ENCODE measurements at places on chromosomes 2 and 18.
A peak's percentile ranks its signal among the peaks of the same experiment; 100 is the strongest.

GRCh38 chr2:238066218-238066617 is 5.4 kb downstream of the SCLY start:
- no peak for DNase-seq

DNA sequence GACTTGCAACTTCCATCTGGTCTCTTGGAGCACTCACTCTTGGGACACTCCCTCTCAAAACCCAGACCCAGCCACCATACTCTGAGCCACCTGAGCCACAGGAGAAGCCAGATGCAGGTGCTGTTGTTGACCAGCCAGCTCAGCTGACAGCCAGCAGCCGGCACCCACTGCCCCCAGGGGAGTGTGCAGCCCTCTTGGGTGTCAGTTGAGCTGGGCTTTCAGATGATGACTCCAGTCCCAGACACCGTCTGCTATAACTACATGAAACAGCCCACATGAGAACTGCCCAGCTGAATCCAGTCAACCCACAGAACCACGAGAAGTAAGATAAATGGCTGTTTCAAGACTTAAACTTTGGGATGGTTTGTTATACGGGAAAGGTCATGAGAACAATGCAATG is 10.7 kb upstream of the IGFBP2 start:
- DNase-seq, result no peak

GRCh38 chr18:58316396-58317342 is 272.6 kb downstream of the NEDD4L start:
- DNase-seq, result no peak

GRCh38 chr2:76194031-76194775 is 483.5 kb upstream of the GCFC2 start:
- DNase-seq, result no peak

DNA sequence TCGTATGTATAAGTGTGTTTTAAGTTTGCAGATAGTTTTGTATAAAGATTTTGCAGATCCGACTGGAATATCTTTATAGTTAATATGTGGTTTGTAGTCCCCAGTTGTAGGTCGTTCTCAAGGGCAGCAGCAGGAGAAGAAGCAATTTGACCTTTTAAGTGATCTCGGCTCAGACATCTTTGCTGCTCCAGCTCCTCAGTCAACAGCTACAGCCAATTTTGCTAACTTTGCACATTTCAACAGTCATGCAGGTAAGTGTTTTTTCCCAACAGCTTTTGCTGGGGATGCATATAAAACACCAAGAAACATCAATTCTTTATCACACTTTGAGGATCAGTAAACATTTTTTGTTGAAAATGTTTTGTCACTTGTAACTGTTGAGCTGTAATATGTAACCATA is 52.7 kb downstream of the AGFG1 start:
- DNase-seq, result no peak

- no peak for DNase-seq
These were observed 44.2 kb upstream of the LYPD6B start for GRCh38 chr2:148994341-148994740.

DNA sequence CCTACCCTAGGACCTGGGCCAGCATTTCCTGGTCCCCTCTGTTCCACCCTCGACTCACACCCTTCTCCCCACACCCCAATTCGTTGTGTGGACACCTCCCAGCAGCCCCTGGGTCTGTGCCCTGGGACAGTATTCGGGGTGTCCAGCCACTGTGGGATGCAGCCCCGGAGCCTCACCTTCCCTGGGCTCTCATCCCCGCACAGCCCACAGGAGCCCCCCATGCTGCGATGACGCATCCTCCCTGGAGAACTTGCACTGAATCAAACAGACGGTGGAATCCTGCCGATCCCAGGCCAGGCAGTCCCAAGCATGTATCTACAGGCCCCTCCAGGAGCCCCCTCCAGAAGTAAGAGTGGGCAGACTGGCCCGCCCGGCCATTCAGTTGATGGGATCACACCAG is 9.7 kb downstream of the ITM2C start:
- DNase-seq, result no peak

- DNase-seq, result no peak
These were observed 945.7 kb upstream of the LRRTM1 start for GRCh38 chr2:81250270-81250669.

GRCh38 chr18:42801706-42802105 is 313.8 kb downstream of the RIT2 start:
- DNase-seq, result no peak

DNA sequence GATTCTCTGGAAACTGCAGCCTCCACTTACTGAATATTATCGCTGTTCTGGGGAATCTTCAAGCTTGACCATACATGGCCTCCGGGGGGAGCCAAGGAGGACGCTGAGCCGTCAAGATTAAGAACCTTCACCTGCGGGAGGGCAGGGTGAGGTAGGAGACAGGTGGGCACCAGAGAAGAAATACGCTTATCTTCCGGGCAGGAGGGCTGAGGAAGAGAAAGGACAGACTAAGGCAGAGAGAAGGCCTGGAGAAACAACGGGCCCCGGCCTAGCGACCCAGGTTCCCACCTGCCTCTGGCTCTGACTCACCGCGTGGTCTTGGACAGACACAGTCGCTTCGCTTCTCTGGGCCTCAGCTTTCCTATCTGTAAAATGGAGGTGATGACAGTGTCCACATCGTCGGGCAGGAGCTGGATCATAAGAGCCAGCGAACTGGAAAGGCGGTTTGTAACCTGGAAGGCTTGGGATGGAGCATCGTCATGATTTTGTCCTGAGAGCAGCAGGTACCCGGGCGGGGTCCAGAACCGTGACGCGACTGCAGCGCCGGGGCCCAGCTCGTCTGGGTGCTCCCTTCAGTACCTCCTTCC is 659 bp downstream of the ZNF142 start:
- DNase-seq, result peak; percentile 4

- no peak for DNase-seq
These were observed 4.3 kb downstream of the PMAIP1 start for GRCh38 chr18:59904011-59904601.

- no peak for DNase-seq
These were observed 22.7 kb downstream of the MRO start for GRCh38 chr18:50797142-50797541.

DNA sequence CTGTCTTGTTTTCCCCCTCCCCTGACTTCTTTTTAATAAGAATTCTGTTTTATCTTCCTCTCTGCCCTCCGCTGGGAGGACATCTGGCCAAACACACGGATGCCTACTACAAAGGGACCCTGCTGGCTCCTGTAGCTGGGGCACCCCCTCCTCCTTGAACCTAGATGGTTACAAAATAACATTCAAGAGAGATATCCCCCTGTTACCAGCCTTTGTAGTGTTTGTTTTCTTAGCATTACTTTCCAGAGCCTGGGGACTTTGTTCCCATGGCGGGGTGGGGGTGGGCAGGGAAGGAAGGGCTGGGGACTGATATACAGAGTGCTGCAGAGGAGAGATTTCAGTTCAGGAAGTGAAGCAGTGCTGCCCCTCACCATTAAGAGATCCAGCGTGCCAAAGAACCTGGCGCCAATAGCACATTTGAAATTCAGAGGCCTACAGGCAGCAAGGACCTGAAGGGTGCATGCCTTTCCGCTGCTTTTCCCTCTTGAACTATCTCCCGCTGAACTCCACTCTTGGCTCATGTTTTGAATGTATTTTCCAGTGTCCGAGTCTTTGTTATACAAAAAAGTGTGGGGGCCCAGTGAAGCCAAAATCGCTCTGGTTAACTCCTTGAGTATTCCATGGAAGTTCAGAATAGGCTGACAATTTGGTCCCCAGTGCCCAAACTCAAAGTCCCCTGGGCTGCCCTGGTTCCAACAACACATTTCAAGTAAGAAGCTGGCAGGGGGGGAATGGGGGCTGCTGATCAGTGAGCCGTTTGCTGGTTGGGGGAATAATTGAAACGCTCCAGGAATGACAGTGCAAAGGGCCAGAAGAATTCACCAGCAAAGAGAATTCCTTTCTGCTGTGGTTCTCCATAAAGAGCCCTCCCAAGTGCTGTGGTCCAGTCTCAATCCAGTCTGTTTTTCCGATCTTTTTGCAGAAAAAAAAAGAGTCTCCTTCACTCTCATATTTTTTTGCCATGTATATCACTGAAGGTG is 94.8 kb upstream of the THOC1 start:
- DNase-seq, result no peak

DNA sequence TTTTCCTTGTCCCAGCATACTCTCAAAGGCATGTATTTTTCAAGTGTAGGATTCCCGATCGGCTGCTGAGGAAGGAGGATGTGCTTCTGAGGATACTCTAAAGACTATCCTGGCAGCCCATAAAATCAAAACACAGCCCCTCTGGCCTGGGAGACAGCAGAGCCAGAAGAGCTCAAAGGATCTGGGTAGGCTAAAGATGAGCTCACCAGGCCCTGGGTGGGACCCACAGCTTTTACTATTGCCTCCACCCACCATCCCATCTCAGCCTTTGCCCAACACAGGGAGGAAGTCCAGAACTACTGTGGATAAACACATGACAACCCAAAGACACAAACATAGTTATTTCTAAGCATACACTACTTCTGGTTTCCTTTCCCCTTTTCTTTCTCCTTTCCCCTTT is 79.1 kb upstream of the ZFP36L2 start:
- no peak for DNase-seq

DNA sequence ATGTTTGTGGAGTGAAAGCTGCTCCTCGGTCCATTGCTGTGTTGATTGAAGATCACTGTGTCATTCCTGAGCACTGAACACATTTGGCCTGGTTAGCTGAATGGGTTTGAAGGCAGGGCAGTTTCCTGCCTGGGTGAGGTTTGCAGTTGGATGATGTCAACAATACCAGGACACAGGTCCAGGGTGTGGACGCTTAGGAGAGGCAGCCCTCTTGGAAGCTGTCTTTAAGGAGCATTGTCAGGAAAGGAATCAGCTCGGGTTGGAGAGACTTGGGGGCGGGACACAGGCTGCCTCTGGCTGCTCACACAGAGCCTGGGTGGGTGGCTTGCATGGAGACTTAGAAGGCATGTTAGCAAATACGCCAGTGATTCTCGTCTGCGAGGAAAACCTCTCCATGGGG is 237.7 kb downstream of the SEPTIN10 start:
- no peak for DNase-seq

GRCh38 chr2:216486708-216487107 is 11.9 kb upstream of the RPL37A start:
- no peak for DNase-seq

DNA sequence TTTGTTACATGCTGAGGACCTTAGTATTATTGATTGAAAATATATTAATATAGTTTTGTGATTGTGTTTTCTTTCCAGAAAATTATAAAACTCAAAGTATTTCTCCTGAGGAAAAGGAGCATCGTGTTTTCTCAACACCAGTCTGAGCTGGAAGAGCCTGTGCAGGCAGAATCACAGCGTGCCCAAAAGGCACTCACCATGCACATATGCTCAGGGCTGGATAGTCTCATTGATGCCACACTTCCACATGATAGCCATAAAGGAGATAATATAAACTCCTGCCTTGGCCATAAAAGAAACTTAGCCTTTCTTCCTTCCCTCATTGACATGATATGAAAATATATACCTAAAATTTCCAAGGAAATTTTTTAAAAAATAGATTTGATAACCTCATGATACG is 4.0 kb downstream of the PDE1A start:
- DNase-seq, result no peak

DNA sequence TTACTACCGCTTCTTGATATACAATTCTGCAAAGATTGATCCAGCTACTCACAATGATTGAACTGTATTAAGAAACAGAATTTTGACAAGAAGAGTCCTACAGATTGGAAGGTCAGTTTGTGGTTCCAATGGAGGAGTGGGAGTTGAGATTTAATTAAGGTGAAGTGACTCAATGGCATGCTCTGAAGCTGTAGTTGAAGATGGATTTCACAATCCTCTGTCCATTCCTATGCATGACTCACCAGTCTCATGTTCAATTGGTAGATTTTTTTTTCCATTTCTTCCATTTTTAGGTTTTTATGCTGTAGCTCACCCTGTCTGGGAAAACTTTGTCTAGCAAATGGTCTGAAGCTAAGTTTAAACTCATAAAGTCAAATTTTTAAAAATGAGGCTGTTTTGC is 83.3 kb downstream of the DPP4 start:
- no peak for DNase-seq

DNA sequence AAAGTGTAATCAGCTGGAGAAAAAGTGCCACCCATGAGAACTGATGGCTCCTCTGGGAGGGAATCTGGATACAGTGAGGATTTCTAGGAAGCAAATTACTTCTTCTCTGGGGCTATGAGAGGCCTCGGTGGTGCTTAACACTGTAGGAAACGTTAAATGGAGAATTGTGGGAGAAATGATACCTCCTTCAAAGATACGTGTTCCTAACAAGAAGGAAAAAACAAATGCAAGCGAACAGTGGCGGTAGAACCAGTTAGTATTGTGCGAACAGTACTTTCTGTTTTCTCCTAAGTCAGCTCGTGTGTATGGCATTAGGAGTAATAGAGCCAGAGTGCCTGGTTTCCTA is 587 bp upstream of the MTIF2 start:
- no peak for DNase-seq

GRCh38 chr2:197852108-197852507 is 47.7 kb downstream of the PLCL1 start:
- DNase-seq, result no peak

- no peak for DNase-seq
These were observed 17.1 kb upstream of the ATOH8 start for GRCh38 chr2:85736456-85737355.

- no peak for DNase-seq
These were observed 97.1 kb upstream of the MAP4K3 start for GRCh38 chr2:39534095-39534711.

GRCh38 chr2:98806236-98806697 is 75.3 kb upstream of the MGAT4A start:
- DNase-seq, result no peak

DNA sequence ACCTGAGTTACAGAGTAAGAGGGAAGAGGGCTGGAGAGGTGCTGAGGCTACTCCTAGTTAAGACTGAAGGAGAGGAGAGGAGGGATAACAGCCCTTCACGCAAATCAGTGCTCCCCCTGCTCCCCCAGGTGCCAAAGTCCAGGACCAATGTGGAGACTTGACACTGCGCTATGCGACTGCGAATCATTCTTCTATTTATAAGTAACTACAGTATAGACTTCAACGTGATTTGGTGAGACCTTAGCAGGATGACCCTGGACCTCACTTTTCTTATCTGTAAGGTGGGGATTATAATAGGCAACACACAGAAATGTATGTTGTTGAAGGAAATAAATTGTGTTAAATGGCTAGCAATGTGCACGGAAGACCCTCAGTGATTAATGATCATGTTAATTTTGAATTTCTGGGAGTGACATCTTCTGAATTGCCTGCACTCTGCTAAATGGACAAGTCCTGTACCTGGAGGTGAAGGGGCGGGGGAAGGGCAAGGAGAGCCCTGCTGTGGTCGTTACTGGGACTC is 11.0 kb downstream of the EN1 start:
- DNase-seq, result no peak

GRCh38 chr2:170084820-170085491 is 93.0 kb upstream of the MYO3B start:
- DNase-seq, result no peak
